ENCODE measurements at places on chromosomes 2 and 18. TPM values are rescaled to one million over a fixed set of nuclear protein-coding genes. Genes with fewer than 3 reads are reported as not detected.
A peak's percentile ranks its signal among the peaks of the same experiment; 100 is the strongest.

- no peak for DNase-seq
Measured at GRCh38 chr2:36468463-36469105, 113.0 kb downstream of the CRIM1 start.

GRCh38 chr2:118145207-118145606 is 56.9 kb downstream of the INSIG2 start:
- DNase-seq = no peak

- no peak for DNase-seq
Measured at GRCh38 chr2:98823196-98824170, 92.6 kb upstream of the MGAT4A start.

- no peak for DNase-seq
Measured at GRCh38 chr2:125652280-125652679, 1003.7 kb upstream of the GYPC start.

Gene LNPK
- total RNA-seq = 46.0 TPM

GRCh38 chr18:53093636-53094035 is 753.6 kb downstream of the DCC start:
- no peak for DNase-seq

GRCh38 chr18:25826823-25827222 is 263.6 kb downstream of the SS18 start:
- no peak for DNase-seq

Gene KCNG2
- total RNA-seq = not detected

Gene SIX2
- 3.6 TPM for total RNA-seq

Gene TMEM169
- 0.84 TPM for total RNA-seq

Gene ALPI
- not detected for total RNA-seq

GRCh38 chr2:149466635-149467034 is 120.9 kb downstream of the MMADHC start:
- no peak for DNase-seq

Gene SERPINB10
- 1.7 TPM for total RNA-seq

DNA sequence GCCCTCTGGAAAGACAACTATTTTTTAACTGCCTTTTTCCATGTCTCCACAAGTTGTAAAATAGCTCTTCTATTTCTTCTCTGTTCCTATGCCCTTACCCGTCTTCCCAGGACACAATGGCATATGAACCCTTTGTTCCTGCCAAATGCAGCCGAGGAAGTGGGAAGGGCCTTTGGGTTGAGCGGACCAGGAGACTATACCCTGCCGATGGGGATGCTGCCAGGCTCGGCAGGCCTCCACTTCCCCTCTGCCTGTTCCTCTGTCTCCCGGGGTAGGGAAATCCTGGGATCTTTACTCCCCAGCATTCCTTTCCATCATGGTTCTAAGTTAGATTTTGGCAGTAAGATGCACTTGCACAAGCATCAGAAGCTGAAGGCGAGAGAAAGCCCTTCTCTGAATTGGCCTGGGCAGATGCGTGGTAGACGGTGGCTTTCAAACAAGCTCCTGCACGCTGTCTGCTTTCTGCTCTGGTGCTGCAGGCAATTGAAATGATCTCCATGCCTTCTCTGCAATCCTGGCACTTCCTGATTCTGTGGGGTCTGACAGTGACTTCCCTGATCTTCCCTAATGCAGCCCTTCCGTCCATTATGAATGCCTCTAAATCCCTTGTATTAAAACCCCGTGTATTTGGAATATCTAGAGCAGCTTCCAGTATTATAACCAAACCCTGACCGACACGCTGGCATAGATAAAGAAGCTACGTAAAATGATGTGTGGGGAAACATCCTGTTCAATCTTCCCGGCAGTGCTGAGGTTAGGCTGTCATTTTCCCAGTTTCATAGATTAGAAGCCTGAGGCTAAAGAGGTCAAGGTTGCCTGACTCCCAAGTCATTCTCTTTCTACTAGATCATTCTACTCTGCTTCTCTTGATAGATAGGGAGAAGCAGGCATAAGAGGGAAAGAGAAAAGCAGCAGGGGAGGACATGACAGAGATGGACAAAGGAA is 69.8 kb downstream of the MCFD2 start:
- no peak for DNase-seq

DNA sequence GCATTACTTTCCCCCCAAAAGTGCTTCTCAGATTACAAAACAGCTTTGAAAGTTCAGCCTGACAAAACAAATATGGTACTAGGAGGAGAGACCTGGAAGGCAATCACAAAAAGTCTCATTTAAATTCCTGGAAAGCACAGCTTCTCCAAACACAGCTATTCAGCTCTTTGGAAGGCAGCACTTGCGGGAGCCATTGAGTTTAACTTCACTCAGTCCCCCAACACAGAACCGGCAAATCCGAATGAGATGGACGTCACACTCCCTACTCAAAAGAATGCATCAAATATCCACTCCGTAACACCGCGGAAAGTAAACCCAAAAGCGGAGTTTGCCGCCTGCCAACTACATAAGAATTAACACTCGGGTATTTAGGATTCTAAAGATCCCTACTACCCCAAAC is 638 bp downstream of the ST6GAL2 start:
- no peak for DNase-seq

DNA sequence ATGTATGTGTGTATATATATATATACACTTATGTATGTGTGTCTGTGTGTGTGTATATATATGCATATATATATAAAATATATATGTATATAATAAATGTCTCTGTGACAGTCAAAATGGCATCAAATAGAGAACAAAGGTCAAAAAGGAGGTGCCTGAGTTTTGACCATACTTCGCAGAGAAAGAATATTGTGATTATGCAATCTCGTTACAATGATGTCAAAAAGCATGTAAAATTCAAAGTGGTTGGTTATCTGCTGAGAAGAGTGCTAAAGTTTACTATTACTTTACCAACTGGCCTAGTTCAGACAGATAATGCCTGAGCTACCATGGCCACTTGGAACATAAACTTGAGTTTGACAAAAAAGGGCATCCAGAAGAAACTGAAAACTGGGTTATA is 375.0 kb downstream of the NBAS start:
- no peak for DNase-seq

Gene ABCB11
- total RNA-seq = not detected

DNA sequence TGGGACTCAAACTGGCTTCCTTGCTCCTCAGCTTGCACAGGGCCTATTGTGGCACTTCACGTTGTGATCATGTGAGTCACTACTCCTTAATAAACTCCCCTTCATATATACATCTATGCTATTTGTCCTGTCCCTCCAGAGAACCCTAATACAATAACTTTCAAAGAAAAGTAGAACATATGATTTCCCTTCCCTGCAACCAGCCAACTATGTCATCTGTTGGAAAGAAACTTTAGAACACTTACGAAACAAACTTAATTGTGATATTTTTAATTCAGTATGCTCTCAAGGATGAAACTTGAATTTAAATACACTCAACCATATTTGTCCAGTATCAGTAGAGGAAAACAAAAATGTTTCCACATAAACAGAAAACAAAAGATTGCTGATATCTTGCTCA is 84.4 kb downstream of the DYM start:
- DNase-seq = no peak

- DNase-seq = peak; percentile 74
Measured at GRCh38 chr2:127153691-127154158, 46.8 kb upstream of the BIN1 start.

- DNase-seq = peak; percentile 74
Measured at GRCh38 chr2:3536682-3537632, 17.6 kb upstream of the ADI1 start.

DNA sequence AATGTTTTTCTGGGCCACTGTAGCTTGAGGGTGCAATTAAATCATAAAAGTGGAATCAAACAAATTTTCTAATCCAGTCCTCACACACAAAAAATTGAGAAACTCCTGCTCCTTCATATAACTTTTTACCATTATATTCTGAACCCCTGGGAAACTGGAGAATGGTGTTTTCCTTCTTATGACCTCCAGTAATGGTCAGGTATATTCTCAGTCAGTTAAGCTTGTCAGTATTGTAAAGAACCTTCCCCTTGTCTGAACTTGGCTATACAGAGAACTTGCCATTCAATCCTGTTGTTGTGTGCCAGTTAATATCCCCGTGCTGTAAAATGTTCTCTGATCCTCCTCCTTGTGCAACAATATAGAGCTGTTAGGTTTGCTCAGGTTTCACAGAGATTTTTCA is 39.5 kb downstream of the ZNF804A start:
- DNase-seq = no peak

GRCh38 chr2:117086943-117087250 is 727.6 kb upstream of the DDX18 start:
- DNase-seq = no peak

- no peak for DNase-seq
Measured at GRCh38 chr18:44541159-44541558, 139.5 kb upstream of the SETBP1 start.

GRCh38 chr18:22728481-22729105 is 204.5 kb upstream of the RBBP8 start:
- DNase-seq = no peak
